ENCODE measurements at places on chromosomes 16 and 17. TPM values are rescaled to one million over a fixed set of nuclear protein-coding genes. Genes with fewer than 3 reads are reported as not detected.

The CDT1 gene
- 4.2 TPM for total RNA-seq

The PLA2G10 gene
- not detected for total RNA-seq

The HYDIN gene
- total RNA-seq = 15.7 TPM

The PLD6 gene
- total RNA-seq = 5.4 TPM

The KCNH4 gene
- total RNA-seq = 0.74 TPM

The TMEM235 gene
- total RNA-seq = not detected

The AATK gene
- 7.9 TPM for total RNA-seq

The REXO5 gene
- 7.6 TPM for total RNA-seq

The SSTR5 gene
- total RNA-seq = not detected

The CKLF gene
- 27.8 TPM for total RNA-seq

The ZFP90 gene
- total RNA-seq = 82.9 TPM

The KCNJ18 gene
- not detected for total RNA-seq

The LMF1 gene
- 10.6 TPM for total RNA-seq

The SOCS7 gene
- total RNA-seq = 53.6 TPM

The RNF40 gene
- 64.4 TPM for total RNA-seq

The CACNG3 gene
- 5.2 TPM for total RNA-seq

The ZDHHC1 gene
- total RNA-seq = 2.7 TPM

The SMIM22 gene
- total RNA-seq = not detected

The CA7 gene
- total RNA-seq = not detected

The TEDC2 gene
- total RNA-seq = 3.9 TPM

The VPS9D1 gene
- 7.9 TPM for total RNA-seq

Data from temporal lobe (tissue), 4 donors.